ENCODE measurements at places on chromosomes 6 and 20.

GRCh38 chr20:37958856-37959520, 56.1 kb downstream of the VSTM2L start:
- DNase-seq: no peak

GRCh38 chr20:40493549-40493948, 195.5 kb downstream of the MAFB start:
- DNase-seq: no peak

- no peak for DNase-seq
Observed at GRCh38 chr20:40524071-40524470, 165.0 kb downstream of the MAFB start.

GRCh38 chr6:105872249-105872648, 213.9 kb upstream of the PRDM1 start:
- DNase-seq: no peak

DNA sequence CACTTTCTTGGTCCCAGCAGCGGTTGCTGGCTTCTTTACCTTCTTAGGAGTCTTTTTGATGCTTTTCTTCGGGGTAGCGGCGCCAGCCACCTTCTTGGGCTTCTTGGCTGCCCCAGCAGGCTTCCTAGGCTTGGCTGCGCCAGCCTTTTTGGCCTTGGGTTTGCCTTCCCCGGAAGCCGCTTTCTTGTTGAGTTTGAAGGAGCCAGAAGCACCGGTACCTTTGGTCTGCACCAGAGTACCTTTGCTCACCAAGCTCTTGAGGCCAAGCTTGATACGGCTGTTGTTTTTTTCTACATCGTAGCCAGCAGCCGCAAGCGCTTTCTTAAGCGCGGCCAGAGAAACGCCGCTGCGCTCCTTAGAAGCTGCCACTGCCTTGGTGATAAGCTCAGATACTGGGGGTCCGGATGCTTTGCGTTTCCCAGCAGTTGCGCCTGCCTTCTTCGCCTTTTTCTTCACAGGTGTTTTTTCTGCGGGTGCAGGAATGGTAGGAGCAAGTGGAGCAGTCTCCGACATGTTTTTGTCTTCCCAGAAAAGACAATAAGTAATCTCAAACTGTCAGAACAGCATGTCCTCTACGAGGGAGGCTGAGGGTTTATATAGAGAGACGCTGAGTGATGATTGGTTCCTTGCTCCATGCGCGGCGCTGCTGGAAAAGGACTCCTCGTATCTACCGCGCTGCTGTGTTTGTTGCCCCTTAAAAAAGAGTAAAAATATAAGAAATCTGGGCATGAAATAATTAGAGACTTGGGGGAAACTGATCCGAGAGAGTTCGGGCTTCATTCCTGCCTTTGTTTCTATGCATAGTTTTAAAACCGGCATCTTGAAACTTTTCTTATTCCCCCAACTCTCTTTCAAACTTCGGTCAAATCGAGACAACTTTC, 130.3 kb upstream of the BTN3A2 start:
- no peak for DNase-seq

GRCh38 chr6:30761791-30762429, 17.6 kb upstream of the IER3 start:
- DNase-seq: no peak

DNA sequence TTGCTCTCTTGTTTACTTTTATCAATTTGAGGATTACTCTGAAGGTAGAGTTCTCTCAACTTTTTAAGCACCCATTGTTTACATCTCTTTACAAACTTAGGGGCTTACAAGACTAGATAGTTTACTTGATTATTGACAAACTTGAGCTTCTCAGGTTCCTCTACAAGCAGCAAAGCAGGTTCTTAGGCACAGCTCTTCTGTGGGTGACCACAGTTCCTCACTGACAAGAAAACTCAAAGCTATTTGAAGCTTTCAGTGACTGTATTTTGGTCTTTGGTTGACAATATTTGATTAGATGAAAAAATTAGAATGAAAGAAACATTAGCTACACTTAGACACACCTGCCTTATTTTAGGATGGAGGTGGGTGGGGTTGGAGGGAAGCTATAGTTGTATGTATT, 327.3 kb upstream of the RUNX2 start:
- no peak for DNase-seq

DNA sequence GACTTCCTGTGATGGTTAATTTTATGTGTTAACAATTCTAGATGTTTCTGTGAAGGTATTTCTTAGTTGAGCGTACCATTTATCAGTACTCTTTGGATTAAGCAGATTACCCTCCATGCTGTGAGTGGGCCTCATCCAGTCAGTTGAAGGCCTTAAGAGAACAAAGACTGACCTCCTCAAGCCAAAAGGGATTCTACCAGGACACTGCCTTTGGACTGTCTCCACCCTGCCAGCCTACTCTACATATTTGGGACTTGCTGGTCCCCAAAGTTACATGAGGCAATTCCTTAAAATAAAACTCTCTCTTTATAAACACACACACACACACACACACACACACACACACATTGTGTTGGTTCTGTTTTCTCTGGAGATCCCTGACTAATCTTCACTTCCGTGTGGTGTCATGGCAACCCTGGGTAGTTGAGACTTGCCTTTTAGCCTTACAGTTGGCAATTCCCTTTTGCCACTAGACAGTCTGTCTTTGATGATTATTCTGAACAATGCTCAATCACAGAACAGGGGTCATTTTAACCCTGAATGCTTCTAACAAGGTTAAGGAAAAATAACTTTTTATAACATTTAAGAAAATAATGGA, 32.2 kb downstream of the MRAP2 start:
- no peak for DNase-seq

DNA sequence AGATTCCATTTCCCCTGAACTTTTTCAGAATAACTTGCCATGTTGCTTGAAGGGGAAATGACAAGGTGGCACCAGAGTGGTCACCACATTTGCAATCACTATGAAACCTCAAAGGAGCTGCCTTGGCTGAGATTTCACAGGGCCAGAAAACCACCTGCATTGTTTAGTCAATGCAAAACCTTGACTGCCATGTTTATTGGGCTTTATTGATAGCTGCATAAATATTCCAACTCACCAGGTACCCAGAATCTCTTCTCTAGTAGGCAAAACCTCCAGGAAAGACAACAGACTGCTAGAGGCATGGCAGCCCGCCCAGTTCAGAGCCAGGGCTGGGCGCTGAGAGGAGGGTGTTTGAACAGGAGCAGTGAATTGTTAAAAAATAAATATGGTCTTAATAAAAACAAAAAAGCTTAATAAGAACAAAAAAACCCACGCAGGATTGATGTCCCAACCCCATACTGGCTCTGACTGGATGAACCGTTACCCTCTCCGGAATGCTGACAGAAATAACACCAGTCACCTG, 375.6 kb downstream of the ZFAND3 start:
- no peak for DNase-seq

GRCh38 chr6:69527921-69528476, 268.8 kb downstream of the LMBRD1 start:
- no peak for DNase-seq

DNA sequence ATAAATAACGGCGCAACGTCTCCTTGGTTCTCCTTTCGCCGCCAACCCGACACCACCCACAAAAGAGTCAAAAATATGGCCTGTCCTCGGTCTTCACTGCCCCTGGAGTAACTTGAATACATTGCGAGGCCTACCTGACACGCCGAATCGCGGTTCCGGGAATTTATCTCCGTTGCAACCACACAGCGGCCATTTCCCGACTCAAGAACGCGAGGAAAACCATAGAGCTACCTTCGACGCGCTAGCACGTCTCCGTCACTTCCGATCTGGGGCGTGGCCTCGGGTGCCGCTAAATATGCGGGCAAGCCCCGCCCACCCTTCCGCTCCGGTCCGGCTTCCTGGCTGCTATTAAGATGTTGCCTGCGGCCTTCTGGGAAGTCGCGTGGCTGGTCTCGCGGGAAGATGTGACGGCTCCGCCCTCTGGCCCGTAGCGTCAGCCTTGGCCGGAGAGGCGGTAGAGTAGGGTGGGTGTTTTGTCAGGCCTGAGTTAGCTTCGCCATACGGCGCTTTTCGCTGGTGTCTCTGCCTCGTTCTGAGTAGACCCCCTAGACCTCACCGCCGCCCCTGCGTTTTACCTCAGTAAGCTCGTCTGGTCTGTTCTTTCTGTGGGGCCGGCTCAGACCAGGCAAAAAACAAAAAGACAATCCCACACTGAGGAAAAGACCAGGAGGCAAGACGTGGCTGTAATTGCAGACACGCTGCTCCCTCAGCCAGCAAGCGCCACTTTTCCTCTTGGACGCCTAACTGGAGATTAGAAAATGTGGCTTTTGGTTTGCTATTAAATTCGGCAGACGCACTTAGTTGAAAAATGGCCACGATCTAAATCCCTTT, at the start of gene BCLAF1:
BCLAF1 (minus strand) TSS at position 268 of the 831 bp plus-strand sequence. CDS start 9,980 bp downstream, outside the sequence.
- peak; percentile 90 for DNase-seq

- DNase-seq: no peak
Observed at GRCh38 chr6:125101631-125102030, 51.9 kb upstream of the TPD52L1 start.

DNA sequence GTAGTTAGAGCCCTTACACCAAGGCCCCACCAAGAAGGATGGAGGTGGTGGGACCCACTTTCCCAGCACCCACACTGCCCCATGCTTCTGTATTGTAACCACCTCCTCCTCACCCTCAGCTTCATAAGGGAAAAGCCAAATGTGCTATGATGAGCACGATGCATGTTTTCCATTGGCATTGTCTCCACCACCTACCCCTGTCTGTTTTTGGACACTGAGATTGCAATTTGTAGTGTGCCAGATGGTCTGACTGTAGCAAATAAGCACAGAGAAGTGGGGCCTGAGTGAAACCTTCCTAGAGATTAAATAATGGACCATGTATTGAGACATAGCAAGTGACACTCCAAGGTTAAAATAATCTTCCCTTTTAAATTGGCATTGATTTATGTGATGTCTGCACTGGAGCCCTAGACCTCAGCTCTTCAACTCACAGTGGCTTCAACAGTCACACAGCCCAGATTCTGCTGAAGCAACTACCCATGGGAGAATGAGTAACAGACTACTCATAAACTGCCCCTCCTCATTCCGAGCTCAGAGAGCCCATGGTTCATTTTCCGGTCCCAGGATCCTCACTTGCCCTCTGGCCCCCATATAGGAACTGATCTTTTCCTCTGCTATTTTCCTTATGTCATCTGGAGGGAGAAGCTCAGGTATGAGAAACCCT, 177.9 kb downstream of the COL9A1 start:
- no peak for DNase-seq

DNA sequence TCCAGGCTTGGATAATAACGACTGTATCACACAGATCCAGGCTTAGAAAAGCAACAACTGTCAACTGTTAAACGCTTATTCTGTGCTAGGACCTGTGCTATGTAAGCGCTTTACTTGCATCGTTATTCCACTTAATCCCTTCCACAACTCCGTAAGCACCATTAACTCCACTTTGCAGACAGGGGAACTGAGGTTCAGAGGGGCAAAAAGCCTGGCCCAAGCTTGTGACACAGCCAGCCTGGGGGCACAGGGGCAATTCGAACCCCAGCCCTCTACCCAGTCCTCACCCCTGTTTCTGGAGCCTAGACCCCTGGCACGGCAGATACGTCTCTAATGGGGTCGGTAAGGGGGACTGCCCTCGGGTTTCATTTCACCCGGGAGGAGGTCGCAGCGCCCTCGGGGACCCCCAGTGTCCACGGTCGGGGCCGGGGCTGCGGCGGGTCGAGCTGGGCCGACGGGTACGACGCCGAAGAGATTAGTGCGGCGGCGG, 411 bp downstream of the DSN1 start:
- no peak for DNase-seq

- DNase-seq: no peak
Observed at GRCh38 chr20:6074145-6074561, 20.3 kb upstream of the LRRN4 start.

- no peak for DNase-seq
Observed at GRCh38 chr20:51164731-51165130, 141.8 kb upstream of the KCNG1 start.

GRCh38 chr6:4849226-4850022, 73.2 kb downstream of the CDYL start:
- no peak for DNase-seq

DNA sequence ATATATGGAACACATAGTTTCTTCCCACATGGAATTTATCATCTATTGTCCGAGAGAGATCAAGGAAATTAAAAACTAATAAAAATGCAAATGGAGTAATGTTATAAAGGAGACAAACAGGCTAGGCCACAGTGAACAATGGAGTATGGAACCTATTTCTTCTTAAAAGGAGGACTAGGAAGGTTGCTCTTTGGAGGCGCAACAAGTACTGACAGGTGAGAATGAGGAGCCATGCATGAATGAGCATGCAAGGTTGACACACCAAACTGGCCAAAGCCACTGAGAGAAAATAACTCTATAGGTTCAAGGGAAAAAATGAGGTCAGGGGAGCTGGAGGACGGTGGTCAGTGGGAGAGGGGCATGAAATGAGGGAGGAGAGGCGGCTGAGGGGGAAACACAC, 40.9 kb downstream of the PSMB1 start:
- DNase-seq: peak; percentile 32

- DNase-seq: no peak
Observed at GRCh38 chr20:48416002-48416401, 411.8 kb downstream of the PREX1 start.

DNA sequence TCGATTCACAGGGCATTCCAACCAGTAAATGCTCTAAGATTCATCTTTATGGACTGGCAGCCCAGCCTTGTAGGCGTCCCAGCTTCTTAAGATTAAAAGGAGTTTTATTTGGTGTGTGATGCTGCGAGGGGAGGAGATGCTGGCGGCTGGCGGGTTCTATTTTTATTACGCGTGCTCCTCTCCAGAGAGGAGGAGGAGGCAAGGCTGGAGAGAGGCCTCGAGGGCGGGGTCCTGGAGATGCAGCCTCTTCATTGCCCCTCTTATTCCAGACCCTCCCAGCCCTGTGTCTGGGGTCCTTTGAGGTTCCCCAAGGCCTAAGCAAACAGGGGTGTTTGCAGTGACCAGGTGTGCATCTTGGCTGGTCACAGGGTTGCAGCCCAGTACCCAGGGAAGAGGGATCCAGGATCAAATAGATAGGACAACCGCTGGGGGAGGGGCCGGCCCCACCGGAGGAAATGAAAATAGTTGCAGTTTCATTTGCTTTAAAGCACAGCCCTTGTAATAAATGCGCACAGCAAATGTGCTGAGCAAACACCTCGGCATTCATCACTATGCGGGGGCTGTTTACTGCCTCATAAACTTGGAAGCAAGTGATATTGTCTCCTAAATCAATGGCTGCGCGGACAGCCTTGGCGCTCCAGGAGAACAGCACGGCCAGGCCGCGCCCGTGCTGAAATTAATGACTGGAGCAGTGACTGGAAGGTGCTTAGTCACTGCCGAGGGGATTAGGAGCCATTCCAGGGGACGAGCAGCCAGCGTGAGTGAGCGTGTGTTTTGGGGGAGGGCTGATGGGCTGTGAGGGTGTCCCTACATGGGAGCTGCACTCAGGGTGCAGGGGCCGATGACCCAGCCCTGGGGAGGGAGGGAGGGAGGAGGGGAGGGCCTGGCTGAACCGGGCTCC, 83.0 kb downstream of the TMEM242 start:
- peak; percentile 75 for DNase-seq

All from NCI-H2029 (cell line).